Amniotic stem cell (primary cell): ENCODE measurements at places on chromosomes 1 and 21.

GRCh38 chr1:228938537-228938901 lies 203.2 kb downstream of the RHOU start:
- DNase-seq: no peak

GRCh38 chr1:54284781-54285529 lies 85.0 kb downstream of the MRPL37 start:
- no peak for DNase-seq

GRCh38 chr1:18942340-18942739 lies 14.1 kb downstream of the IFFO2 start:
- DNase-seq: no peak

DNA sequence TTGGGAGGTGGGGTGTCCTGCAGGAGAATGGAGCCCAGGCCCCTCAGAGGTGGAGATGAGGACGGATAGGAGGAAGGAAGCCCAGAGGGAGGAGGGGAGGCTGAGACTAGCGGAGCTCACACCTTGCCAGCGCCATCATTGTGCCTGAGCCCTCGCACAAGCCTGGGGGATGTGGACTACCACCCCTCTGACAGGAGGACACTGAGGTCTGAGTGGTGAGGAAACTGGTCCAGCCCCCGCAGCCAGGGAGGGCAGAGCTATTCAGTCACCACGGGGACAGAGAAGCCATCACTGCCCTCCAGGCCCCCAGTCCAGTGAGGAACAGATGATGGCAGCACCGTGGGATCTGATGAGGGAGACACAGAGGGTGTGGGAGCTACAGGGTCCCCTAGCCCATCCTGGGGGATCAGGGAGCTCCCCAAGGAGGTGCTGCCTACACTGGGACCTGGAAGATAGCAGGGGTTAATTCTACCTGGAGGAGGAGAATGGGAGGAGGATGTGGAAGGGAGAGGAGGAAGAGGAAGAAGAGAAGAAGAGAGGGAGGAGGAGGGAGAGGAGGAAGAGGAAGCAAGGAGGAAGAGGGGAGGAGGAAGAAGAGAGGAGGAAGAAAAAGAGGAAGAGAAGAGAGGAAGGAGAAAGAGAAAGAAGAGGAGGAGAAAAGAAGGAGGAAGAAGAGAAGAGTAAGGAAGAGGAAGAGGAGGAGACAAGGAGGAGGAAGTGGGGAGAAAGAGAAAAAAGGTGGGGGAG lies 31.0 kb downstream of the MATN1 start:
- no peak for DNase-seq

GRCh38 chr1:109214695-109215623 lies 1.2 kb downstream of the SARS1 start:
- peak; percentile 85 for DNase-seq

GRCh38 chr1:11982010-11982392 lies 1.8 kb downstream of the MFN2 start:
- no peak for DNase-seq

DNA sequence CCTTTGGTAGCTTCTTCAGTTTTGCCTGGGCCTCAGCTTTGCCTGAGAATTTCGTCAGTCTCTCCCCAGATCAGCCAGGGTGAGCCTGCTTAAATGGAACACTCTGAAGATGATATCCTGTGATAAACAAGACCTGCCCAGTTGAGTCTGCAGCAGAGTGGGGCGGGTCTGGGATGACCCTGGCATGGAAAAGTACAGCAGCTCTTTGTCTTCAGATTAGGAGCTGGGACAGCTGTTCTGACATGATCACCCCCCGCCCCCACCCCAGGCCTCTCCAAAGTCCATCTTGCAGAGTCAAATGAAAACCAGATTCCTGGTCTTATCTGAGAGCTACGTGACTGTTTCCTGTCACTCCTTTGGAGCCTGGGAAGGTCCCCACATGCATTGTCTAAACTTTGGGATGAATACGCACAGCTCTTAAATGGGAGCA lies 2.2 kb upstream of the TMEM51 start:
- no peak for DNase-seq

- DNase-seq: no peak
Measured at GRCh38 chr1:43851561-43852338, 81.9 kb upstream of the ARTN start.

DNA sequence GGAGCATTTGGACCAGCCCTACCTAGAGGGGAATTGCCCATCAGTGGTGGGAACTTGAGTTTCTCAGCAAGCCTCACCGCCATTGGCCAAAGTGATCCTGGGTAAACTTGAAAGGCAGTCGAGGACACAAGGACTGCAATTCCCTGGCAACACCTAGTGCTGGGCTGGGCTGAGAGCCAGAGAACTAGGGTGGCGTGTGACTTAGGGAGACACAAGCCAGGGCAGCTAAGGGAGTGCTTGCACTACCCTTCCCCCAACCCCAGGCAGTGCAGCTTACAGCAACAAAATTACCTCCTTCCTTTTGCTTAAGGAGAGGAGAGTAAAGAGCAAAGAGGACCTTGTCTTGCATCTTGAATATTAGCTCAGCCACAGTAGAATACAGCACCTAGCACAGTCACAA lies 176.9 kb upstream of the PRMT6 start:
- no peak for DNase-seq

DNA sequence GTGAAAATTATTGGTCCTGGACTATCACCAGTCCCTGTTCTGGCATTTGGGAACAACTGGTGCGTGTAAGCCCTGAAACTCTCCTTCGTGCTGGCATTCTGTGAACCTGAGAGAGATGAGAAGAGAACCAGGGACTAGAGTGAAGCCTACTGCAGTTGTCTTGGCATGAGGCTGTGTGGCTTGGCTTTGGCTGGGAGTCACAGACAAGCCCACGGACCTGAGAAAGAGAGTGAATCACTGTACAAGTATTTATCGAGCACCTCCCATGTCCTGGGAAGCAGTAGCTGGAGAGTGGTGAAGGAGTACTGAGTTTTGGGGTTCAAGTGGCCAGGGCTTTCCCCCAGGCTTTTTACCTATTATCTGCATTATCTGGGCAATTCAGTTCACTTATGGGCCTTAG lies 63.3 kb downstream of the FGGY start:
- DNase-seq: no peak

DNA sequence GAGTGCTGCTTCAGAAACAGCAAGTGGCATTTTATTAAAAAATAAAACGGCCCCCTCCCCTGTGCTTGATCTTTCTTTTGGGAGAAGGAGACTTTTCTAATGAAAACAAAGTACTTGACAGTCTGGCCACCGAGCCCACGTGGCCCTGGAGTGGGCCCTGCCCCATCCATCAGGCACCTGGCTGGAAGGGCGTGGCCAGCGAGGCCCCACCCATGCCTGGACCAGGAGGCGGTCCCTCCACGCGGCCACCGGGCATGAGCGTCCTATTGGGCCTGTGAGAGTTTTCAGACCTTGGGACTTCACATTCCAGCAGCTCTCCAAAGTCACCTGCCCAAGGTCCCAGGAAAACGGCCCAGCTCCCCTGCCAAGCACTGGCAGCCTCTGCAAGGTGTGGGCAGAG lies 144.7 kb downstream of the CASZ1 start:
- DNase-seq: no peak
